Cardiac muscle cell (in vitro differentiated cells and primary cell): ENCODE measurements at places on chromosomes 1 and 21.

DNA sequence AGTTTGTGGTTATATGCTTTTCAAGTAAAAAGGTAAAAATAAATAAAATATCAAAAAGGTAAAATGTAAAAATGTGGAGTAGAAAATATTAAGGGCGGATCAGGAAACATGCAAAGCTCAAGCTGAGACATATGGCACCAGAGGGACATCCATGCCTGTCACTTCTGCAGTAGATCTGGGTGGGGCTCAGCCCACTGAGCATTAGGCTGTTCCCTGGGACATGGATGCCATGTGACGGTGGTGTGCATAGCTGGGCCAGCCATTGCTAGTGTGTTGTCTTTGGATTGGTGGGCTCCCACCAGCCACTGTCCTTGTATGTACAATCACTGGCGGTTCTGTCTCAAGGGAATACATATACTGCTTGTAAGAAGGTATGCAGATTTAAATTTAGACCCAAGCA is 3.0 kb downstream of the TTC13 start:
- DNase-seq = no peak

DNA sequence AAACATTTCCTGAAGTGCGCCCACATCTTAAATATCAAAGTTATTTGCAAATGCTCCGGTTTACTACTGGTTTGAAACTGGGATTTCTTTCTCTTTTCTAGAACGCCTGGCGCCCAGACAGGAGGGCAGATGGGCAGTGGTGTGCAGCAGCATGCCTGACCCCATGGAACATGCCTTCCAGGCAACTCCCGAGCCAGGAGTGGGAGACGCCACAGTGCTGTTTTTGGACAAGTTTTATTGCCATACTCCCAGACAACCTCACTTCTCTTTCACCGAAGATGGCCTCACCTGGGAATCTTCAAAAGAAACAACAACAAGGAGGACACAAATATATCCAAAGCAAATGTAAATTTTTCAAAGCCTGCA is 21.5 kb downstream of the UBE2G2 start:
- DNase-seq = no peak

- no peak for DNase-seq
These were observed 8.0 kb downstream of the HUNK start for GRCh38 chr21:31880816-31881215.

GRCh38 chr1:3125546-3126368 is 56.8 kb downstream of the PRDM16 start:
- DNase-seq = no peak

- no peak for DNase-seq
These were observed 34.5 kb downstream of the MAN1C1 start for GRCh38 chr1:25651036-25651640.

DNA sequence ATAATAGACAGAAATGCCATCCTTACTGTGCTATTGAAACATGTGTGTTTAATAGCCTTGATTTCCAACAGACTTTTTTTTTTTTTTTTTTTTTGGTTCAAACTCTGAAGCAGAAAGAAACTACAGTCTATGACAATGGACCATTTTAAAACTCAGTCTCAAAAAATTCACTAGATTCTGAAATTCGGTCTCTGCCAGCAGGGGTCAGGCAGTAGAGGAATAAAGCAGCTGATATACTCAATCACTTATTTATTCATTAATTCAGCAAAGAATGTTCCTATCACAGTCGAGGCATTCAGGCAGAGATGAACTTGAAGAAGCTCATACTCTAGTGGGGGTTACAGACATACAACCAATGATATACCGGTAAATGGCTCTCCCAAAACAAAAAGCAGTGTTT is 260.9 kb upstream of the DMRTA2 start:
- no peak for DNase-seq

DNA sequence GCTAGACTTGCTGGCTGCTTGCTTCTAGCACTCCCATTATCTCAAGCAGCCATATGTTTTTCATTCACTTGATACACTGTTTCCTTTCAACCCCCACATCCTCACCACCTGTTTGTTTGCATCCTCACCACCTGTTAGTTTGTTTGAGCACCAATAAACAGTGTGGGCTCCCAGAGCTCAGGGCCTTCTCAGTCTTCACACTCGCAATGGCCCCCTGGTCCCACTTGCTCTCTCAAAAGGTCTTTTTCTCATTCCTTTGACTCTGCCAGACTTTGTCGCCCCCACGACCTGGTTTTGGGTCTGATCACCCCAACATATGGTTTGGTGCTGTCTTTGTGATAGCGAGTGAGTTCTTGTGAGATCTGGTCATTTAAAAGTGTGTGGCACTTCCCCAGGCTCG is 6.2 kb upstream of the PADI4 start:
- DNase-seq = no peak

- no peak for DNase-seq
These were observed 12.1 kb upstream of the ADAMTSL4 start for GRCh38 chr1:150536836-150537731.

DNA sequence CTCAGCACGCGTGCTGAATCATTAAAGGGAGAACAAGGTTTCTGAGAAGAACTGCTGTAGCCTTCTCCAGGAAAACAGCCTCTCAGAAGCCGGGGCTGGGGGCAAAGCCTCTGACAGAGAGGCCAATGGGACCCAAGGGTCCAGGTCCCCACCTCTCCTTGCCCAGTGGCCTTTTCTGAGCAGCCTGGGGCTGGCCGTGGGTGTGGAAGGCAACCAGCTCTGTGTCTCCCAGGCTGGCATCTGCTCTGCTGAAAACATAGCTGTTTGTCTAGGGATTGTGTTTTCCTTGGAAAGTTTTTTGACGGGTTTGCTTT is 261.2 kb downstream of the NPHP4 start:
- DNase-seq = no peak

DNA sequence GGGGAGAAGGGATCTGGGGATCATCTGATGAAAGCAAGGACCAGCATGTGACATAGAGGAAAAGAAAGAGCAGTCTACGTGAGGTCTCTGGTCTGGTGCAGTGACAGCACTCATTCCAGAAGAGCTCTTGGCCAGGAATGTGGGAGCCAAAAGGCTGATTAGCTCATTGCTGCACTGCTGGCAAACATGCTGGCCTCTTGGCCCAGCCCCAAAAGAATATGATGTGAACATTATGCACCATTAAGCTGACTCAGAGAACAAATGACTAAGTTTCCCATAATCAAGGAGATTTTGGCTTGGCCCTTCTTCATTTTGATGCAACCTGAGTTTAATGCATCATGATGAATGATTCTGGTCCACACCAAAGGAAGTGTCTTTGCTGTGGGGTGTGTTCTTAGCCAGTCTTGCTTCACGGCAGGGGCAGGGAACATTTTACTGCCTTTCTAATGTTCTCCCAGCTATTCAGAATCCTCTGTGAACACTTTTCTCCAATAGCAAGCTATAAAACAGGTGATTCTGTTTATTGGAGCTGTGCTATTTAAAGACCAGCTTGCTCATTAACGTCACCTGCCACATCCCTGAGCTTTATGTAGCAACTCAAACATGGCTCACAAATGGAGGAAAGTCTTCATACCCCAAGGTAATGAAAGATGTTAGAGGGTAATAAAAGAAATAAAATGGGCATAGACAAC is 55.1 kb downstream of the PCBP3 start:
- DNase-seq = peak; percentile 97

GRCh38 chr1:77888781-77889642 is 588 bp downstream of the NEXN start:
- peak; percentile 75 for DNase-seq
